GDM1 (cell line): ENCODE measurements at places on chromosomes 16 and 17.

DNA sequence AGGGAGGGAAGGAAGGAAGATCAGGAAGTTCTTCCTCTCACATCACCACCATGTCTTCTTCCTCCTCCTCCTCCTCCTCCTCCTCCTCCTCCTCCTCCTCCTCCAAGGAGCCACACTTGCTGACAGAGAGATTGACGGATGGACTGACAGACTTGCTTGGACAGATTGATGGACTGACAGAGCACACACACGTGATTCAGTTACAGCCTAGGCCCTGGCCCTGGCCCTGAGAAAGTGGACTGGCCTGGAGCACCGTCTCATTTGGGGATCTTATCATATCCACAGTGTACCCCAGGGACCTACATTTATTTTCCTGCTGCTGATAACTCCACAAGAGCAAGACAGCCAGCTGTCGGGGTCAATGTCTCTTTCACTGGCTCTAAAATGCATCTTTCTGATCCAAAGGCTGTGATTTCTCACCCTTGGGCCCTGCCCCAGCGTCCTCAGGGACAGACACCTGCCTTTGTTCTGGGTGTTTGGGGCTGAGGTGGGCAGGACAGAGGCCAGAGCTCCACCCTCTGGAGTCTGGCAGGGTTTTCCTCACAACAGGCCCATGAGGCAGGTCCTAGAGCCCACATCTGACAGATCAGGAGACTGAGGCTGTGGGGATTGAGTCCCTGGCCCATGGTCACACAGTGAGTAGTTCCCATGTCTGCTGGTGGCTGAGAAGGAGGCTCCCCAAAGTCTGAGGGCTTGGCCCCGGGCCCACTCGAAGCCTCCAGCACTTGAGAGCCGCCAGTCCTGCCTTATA lies 2.3 kb upstream of the P2RX1 start:
- no peak for DNase-seq

GRCh38 chr16:72380283-72380682 lies 208.3 kb upstream of the PMFBP1 start:
- DNase-seq, result no peak

GRCh38 chr17:66850692-66851091 lies 15.8 kb downstream of the CACNG5 start:
- DNase-seq, result no peak

DNA sequence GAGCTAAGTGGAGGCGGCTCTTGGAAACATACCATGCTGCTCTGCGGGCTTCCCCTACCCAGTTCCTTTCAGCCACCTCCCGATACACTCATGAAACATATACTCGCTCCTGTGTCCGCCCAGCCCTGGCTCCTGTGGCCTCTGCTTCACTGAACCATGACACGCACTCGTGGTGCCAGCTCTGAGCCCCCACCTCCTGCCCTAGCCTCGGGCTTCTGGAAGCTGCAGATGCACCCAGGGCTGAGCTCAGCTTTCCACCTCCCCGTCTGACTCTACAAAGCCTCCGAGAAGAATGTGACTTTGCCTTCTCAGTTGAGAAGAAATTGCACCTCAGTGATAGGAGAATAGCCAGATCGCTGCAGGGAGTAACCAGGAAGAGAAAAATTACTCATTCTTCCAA lies 11.0 kb downstream of the CALB2 start:
- DNase-seq, result no peak

- no peak for DNase-seq
Measured at GRCh38 chr16:50744881-50745280, 3.0 kb downstream of the CYLD start.

DNA sequence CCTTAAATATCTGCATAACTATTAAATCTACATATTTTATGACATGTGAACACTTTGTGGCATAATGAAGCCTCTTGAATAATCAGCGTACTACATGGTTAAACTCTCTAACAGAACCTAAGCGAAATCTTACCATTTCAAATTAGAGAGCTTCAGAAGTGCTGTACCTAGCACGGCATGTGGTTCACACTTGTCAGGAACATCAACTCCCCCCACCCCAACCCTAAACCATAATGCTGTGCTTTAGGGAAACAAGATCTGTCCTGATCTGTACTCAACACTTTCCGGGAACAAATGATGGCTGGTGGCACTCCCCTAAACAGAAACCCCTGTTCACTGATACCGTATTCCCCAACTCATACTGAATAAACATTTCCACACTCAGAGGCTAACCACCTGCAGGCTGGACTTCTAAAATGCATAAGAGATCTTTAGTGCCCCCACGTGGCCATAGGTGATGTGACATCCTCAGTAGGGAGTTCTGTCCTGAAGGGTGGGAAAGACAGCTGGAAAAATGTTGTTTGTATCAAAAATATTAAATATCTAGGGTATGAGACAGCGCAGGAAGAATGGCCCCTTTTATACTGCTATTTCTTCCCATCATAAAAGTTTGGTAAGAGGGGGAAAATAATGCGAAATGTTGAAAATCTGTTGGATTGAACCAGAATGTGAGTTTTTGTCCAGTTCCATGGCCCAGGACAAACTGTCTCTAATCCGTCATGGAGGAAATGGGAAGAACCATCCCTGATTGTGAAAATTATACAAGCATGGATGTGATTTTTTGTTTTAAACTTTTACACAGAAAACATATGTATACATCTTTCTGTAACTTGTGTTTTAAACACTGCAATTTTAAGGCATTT lies 88.6 kb downstream of the USP31 start:
- DNase-seq, result no peak

GRCh38 chr16:73018821-73019456 lies 29.0 kb downstream of the ZFHX3 start:
- no peak for DNase-seq

DNA sequence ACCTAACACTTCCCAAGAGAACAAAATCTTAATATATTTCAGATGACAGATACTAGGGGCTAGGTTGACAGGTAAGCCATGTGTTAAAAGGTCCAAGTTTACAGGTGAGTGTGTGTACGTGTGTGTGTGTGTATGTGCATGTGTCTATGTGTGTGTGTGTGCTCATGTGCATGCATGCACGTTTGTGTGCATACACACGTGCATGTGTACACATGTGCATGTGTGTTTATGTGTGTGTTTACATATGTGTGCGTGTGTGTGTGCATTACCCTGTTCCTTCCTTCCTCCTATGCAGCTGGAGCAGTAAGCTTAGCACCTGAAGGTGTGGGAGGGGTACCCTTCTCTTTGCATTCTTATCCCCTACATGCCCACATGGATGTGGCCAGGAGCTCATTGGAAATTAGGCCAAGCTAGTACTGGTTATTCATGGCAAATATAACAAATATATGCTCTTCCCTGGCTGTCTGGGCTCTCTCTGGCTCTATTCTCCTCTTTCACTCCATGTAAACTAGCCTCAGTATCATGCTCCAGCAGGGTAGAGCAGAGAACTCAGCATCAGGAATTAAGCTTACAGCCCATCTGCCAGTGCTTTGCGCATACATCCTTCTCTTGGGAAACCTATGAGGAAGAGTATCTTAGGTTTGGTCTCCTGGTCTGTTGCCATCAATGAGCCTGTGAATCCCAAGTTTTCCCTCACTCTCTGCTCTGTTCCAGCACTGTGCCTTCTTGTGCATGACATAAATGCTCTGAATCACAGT lies 258.0 kb upstream of the MYOCD start:
- DNase-seq, result no peak

DNA sequence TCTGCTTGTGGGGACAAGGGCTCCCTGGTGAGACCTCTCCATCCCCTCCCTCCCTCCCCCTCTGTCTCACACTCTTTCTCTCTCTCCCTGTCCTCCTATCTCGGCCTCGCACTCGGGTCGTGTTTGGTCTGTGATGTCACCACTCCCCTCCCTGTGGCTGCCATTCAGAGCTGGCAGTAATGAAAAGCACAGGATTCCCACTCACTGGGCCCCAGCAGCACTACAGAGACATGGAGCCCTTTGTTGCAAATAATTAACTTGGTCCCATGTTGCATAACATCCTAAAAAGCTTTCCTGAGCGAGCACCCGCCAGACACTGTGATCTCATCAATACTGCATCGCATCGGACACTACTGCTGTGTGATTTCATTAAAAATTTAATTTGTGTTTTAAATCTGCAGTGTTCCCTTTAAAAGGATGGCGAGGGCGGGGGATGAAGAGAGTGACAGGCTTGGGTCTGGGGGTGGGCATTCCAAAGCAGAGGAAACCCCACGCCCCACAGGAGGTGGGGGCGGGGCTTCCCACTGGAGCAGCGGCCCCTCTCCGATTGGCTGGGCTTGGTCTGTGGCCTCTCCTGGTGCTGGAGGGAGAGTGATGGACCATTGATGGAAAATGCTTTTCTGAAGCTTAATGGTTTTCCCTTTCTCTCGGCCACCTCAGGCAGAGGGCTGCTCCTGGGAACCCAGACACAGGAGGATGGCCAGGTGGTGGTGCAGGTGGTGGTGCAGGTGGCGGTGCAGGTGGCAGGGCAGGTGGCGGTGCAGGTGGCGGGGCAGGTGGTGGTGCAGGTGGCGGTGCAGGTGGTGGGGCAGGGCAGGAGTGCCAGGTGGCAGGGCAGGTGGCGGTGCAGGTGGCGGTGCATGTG lies 15.3 kb upstream of the NPTX1 start:
- no peak for DNase-seq

GRCh38 chr16:70577256-70577698 lies 53.7 kb downstream of the SF3B3 start:
- no peak for DNase-seq

DNA sequence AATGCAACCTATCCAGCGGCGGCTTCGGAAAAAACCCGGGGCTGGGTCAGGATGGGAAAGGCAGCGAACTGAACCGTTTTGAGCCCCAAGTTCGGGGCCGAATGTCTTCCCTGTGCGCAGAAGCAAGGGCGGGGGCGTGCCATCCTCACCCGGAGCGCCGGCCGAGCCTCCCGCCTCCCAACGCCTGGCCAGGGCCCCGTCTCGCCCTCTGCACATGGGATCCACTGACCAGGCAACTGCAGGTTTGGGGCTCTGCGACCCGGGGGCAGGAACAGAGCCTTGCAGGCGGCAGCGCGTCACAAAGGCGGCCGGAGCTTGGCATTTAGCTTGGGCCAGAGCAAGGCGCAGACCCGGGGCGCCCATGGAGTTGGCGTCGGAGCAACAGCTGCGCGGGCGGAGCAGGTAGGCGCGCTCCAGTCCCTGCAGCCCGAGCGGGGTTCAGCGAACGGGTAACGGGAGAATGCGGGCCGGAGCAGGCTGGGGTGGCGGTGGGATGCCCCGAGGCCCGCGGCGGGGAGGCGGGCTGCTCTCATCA lies at the start of gene FBXO39:
Gene FBXO39, plus strand, starts transcription at position 345 of the 535 bp plus-strand sequence. CDS start 3,654 bp downstream, outside the sequence.
- no peak for DNase-seq

DNA sequence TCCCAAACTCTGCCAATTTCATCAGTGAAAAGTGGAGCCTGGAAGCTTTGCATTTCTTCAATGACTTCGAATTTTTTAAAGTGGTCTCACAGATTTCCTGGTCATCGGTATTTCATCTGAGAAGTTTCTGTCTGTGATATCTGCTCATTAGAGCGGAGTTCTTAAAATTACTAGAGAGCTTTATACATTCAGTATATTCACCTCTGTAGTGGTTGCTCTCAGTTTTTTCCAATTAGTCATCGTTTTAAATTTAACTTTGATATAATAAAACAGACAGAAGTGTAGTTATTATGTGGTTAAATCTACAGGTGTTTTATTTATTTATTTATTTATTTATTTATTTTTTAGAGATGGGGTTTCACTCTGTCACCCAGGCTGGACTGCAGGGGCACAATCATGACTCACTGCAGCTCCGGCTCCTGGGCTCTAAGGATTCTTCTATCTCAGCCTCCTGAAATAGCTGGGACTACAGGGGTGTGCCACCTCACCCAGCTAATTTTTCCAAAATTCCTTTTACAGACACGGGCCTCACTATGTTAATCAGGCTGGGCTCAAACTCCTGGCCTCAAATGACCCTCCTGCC lies 16.0 kb downstream of the ARHGAP17 start:
- no peak for DNase-seq

- DNase-seq, result no peak
Measured at GRCh38 chr16:49461517-49461951, 87.9 kb downstream of the C16orf78 start.
